ENCODE measurements at places on chromosomes 2 and 18. TPM values are rescaled to one million over a fixed set of nuclear protein-coding genes. Genes with fewer than 3 reads are reported as not detected.

The TEKT4 gene
- total RNA-seq: not detected

The SPP2 gene
- total RNA-seq: not detected

The BMP10 gene
- total RNA-seq: not detected

The GPR45 gene
- total RNA-seq: not detected

The ALLC gene
- total RNA-seq: not detected

The HEATR5B gene
- total RNA-seq: 10.0 TPM

The PTMA gene
- 1,171 TPM for total RNA-seq

The CLEC4F gene
- not detected for total RNA-seq

The SLC4A5 gene
- total RNA-seq: under 0.01 TPM

The HOXD13 gene
- total RNA-seq: not detected

The TXNDC2 gene
- not detected for total RNA-seq

The LANCL1 gene
- 34.5 TPM for total RNA-seq

The DTNA gene
- total RNA-seq: 8.3 TPM

The EN1 gene
- 0.17 TPM for total RNA-seq

The ABCA12 gene
- not detected for total RNA-seq

The DOK1 gene
- total RNA-seq: 23.0 TPM

The TUBA4B gene
- total RNA-seq: not detected
